Activated CD4-positive, alpha-beta memory T cell treated with anti-CD3 and anti-CD28 coated beads for 36 hours (primary cell): ENCODE measurements at places on chromosomes 12 and 14. TPM values are rescaled to one million over a fixed set of nuclear protein-coding genes. Genes with fewer than 3 reads are reported as not detected.

DNA sequence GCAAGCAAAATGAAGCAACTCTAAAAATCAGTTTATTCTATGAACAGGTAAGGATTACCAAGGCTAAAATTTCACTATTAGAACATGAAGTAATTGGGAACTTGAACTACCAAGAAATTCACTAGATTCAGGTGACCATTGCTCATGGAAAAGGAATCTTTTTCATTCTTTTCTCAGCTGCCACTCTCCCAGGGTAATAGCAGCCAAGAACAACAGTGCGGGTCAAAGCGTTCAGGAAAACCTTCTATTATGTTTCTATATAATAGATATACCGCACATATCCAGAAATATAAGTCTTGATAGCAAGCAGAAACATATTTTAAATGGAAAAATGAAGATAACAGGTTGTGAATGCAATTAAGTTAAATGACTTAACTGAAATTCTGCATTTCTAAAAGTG is 125.6 kb downstream of the NELL2 start:
- peaks cover 12% of the 10 kb centered on the region for H3K36me3 ChIP-seq
- H3K27ac ChIP-seq = no peak overlapping the region
- no peaks in the 10 kb centered on the region for H3K27me3 ChIP-seq
- no peak overlapping the region for H3K4me3 ChIP-seq
- H3K4me1 ChIP-seq = peaks cover 4% of the 10 kb centered on the region

TIMELESS gene
- total RNA-seq = 62.6 TPM

TMEM233 gene
- total RNA-seq = not detected

DNA sequence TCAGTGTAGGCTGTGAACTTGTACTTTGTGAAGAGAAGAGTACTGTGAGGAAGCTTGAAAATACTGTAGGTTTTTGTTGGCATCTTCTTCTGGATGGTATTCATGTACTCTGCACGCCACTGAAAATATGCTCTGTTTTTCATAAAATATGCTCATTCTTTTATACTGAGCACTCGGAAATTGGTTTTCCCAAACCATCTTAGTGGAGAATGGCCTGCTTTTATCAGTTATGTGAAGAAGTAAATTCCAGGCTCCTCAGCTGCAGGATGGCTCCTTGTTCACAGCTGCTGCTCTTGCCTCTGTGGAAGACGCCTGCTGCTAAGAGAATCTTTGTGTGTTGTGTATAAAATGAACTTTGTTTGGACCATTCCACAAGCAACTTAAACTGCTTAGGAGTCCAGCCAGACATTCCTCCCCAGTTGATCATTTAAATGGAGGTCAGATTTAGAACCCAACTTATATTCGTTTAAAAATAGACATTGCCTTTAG is 443.5 kb upstream of the RGS6 start:
- no peak overlapping the region for H3K4me3 ChIP-seq
- H3K27ac ChIP-seq = no peak overlapping the region
- H3K27me3 ChIP-seq = no peaks in the 10 kb centered on the region
- peaks cover 15% of the 10 kb centered on the region for H3K4me1 ChIP-seq
- no peak for DNase-seq

- peak within 1 kb of the TSS; percentile 16 for H3K27ac ChIP-seq
- no peaks in the 10 kb centered on the region for H3K27me3 ChIP-seq
- H3K36me3 ChIP-seq = no peaks in the 10 kb centered on the region
- peaks cover 17% of the 10 kb centered on the region for H3K4me1 ChIP-seq
- peak; percentile 72 for DNase-seq
Measured at GRCh38 chr12:12349711-12350665, at the start of gene MANSC1. TSS of gene MANSC1 (minus strand) at chr12:12350242. CDS start at chr12:12343314, 6,928 bp downstream.

GRCh38 chr12:93318720-93319522 is 58.8 kb upstream of the NUDT4 start:
- peaks cover 2% of the 10 kb centered on the region for H3K4me1 ChIP-seq
- H3K27me3 ChIP-seq = no peaks in the 10 kb centered on the region
- no peaks in the 10 kb centered on the region for H3K36me3 ChIP-seq
- DNase-seq = no peak
- no peak overlapping the region for H3K27ac ChIP-seq

DNA sequence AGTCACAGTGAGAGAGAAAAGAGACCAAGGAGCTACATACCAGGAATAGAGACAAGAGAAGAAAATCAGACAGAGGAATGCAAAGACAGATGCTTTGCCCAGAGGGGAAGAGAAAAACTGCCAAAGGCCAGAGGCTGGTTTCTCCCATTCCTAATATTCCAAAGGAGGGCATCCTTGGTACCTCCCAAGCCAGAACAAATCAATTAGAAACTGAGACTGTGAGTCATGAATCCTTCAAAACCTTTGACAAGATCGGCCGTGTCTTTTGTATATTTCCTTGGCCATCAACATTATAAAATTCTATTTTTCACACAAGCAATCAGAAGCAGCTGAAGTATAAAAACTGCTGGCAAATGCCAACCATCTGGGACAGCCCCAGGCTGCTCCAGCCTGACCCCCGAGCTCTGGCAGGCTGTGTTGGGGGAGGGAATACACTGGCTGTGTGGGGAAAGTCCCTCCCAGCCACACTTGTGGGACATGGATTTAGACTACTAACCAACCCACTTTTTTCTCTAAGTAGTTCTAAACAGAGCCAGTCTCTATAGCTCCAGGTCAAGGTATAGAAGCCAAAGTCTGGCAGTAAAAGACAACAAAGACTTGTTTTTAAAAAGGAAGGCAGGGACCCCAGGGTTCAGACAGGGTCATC is 13.7 kb downstream of the POMT2 start:
- no peaks in the 10 kb centered on the region for H3K36me3 ChIP-seq
- H3K27ac ChIP-seq = no peak overlapping the region
- peak; percentile 28 for DNase-seq
- H3K4me1 ChIP-seq = peaks cover 31% of the 10 kb centered on the region

DNA sequence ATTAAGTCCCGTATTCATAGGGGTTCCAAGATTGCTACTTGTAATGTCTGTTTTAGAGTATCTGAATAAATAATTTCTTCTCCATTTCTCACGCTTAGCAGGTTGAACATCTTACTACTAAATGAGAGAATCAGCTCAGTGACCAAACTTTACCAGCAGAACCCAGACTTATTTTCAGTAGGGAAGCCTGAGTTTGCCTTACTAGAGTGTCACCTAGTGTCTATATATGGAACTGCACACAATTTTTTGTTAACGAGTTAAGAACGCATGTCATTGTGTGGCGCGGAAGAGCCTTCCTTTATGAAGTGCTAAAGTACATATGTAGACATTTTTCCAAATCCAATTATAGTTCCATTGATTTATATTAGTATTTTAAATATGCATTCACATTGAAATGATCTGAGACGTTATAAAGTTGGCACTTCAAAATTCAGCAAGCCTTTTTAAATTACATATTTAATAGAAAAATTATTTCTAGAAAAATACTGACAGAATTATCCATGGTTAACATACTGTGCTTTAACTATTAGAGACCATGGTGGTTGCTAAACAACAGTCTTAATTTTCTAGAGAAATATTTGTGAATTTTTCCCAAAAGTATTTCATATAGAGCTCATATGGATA is 88.3 kb downstream of the RPS29 start:
- H3K4me3 ChIP-seq = no peak overlapping the region
- H3K4me1 ChIP-seq = no peaks in the 10 kb centered on the region
- no peak for DNase-seq
- H3K36me3 ChIP-seq = no peaks in the 10 kb centered on the region
- H3K27ac ChIP-seq = no peak overlapping the region

DNA sequence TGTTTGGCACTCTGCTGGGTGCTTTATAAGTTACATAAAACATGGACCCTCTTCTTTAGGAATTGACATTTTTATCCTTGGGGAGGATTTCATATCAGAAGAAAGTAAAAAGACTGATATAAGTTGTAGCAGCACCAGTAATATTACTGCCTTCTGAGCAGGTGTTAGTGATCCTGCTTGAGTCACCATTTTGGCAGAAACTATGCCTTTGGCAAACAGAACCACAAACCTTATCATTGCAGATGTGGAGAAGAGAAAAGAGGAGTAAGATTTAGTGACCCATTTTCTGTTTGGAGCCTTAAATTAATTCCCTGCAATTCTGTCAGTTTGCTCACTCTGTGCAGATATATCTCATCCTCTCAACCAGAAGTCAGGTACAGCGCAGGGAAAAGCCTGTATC is 23.0 kb downstream of the ZNF410 start:
- H3K4me1 ChIP-seq = no peaks in the 10 kb centered on the region
- no peak overlapping the region for H3K4me3 ChIP-seq
- H3K27ac ChIP-seq = peak overlapping the region; percentile 13

GRCh38 chr14:62364161-62364560 is 601.9 kb downstream of the SNAPC1 start:
- no peak overlapping the region for H3K4me3 ChIP-seq
- no peaks in the 10 kb centered on the region for H3K4me1 ChIP-seq
- DNase-seq = no peak
- H3K27me3 ChIP-seq = no peaks in the 10 kb centered on the region
- no peak overlapping the region for H3K27ac ChIP-seq
- H3K36me3 ChIP-seq = no peaks in the 10 kb centered on the region

CD4 gene
- total RNA-seq = 300 TPM

DNA sequence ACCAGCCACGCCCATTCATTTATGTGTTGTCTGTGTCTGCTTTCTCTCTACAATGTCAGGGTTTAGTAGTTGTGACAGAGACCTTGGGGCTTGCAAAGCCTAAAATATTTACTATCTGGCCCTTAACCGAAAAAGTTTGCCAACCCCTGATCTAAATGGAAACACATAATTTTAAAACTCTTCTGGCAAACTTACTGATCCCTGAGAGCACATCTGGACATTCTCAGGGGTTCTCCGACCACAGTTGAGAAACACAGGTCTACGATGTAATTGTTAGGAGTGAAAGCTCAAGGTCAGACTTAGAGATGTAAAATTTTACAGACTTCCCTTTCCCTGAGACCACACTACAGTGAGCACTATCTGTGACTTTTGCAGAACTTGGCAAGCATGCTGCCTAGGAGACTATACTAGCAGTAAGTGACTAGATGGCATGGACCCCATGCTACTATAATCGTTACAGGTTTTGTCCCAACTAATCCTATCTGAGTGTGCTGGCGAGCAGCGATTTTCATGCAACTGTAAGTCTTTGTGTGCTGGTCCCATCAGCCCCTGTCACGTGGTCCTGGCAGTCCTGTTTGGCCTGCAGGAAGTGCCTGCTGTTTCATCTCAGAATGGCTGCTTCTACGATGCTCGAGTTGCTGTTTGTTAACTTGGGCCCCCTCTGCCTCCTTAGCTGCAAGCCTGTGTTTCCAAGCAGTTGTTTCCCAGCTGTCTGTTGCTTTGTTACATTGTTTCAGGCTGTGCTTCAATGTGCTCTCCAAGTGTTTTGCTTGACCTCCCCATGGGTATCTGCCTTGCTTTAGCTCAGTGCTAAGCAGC is 21.6 kb downstream of the TMTC2 start:
- peaks cover 5% of the 10 kb centered on the region for H3K36me3 ChIP-seq
- H3K4me1 ChIP-seq = peaks cover 3% of the 10 kb centered on the region
- DNase-seq = no peak
- no peak overlapping the region for H3K4me3 ChIP-seq
- no peaks in the 10 kb centered on the region for H3K27me3 ChIP-seq
- no peak overlapping the region for H3K27ac ChIP-seq
